ENCODE measurements at places on chromosomes 5 and 9.

- no peak for DNase-seq
Measured at GRCh38 chr5:177457852-177458681, 11.5 kb downstream of the PRR7 start.

DNA sequence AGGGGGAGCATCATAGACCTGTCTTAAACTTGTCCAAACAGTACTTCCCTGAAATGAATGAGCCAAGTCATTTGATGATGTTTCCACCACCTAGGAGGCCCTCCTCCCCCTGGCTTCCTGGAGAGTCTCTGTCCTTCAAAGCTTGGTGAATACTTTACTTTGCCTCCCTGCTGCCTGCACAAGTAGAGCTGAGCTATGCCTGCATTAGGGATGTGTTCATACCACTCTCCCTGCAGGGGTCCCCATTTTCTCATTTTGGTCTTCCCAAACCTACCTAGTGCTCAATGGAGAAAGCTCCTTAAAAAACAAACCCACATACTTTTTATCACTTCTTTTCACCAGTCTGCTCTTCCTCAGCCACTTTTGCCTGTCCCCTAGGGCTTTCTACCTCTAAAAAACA, 7.7 kb downstream of the CCNI2 start:
- no peak for DNase-seq

- DNase-seq = no peak
Measured at GRCh38 chr9:4024281-4024777, 275.5 kb downstream of the GLIS3 start.

DNA sequence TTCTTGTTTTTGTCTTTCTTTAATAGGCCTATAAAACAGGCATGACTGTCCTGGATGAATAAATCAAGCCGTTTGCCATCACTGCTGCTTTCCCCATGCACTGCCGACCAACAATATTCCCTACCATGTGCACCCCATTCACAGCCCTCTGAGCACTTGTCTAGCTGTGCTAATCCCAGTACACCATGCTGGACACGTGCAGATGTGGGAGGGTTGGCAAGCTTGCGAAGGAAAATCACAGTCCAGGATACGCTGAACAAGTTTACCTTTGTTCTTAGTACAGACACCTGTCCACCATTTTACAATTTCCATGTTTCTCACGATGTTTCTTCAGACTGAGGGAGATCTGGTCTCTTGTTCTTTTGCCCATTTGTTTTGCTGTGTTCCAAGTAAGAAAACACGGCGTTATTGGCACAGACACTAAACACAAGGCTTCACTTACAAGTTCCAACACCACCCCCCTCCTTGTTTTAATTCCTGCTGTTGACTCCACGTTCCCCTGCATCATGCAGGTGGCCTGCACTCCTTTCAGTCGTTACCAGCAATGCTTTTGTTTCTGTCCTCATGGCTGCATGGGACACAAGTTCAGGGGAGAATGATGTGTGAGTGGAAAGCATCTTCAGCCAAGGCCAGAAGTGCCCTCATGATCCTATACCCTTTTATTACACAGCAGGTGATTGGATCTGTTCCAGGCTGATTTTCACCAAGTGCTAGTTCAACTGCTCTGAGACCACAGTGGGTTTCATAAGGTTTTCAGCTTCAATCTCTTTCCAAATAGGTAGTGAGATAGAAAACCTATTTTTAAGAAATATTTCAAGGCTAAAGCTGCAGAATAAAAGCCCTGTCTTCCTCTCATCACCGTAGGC, 608.9 kb downstream of the IRX1 start:
- no peak for DNase-seq

DNA sequence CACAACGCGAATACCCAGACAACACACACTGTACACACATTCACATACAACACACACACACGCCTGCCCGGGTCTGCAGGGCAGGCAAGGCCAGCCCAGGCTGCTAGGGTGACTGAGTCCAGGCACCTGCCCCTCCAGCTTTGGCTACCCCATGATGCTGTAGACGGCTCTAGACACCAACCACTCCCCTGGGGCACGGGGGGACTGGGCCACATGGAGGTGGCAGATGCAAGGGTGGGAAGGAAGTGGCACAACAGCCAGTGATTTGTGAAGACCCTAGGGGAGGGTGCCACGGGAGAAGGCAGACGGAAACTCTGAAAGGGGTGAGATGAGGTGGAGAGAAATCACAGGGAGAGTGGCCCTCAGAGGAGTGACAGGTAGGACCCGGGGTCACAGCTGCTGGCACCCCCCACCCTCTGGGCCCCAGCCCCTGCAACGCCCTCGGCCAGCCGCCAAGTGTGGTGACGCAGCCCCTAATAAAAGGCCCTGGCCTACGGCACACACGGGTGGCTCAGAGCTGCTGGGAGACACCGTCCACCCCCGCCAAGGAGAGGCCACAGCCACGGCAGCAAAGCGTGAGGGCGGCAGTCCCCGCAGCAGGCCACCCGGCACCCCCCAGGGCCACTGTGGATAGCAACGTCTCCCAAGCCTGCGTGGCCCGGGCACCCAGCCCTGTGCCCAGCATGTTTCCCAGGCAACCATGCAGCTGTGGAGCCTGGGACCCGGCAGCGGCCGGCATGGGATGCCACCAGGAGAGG, 6.6 kb upstream of the CCDC187 start:
- no peak for DNase-seq

GRCh38 chr5:169569513-169569912, 14.1 kb upstream of the SPDL1 start:
- no peak for DNase-seq

DNA sequence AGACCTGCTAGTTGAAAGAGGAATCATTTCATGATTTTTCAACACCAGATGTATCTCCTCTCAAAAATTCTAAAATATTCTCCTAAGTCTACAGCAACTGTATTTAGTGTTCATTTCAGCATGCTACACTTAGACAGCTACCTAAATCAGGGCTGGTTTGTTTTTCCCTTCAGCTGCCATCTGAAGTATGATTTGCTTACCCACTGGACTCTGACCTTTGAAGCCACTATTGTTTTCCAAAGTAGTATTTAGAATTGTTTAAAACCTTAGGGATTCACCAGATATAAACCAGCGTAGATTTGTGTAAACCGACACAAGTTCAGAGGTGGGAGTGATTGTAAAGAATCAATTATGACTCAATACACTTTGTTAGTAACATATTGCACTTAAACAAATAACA, 193.1 kb downstream of the ADAMTS6 start:
- DNase-seq = no peak

DNA sequence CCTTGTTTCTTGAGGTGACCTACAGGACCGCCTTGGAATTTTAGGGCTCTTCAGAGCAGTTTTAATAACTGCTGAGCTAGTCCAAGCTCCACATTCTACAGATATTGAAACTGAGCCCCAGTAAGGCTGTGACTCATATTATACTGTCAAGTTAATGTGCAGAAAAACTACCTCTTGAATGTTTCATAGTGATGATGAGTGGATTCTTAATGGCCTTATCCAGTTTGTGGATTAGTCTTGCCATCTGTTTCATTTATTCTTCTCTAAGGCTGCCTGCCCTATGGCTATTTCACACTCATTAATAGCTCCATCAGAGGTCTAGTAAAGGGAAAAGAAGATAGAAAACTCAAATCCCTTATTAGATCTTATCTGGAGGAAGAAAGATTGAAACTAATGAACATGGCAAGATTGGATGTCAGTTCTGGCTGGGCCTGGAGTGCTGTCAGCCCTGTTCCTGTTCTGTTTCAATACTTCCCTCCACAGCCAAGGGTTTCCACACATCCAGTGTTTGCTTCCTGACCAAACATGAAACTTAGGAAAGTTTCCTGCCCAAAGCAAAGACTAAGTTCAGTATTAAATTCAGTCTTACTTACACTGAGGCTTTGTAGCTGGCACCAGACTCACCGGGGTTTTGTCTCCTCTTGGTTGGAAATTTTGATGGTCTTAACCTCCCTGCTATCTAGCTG, 215.6 kb upstream of the DMAC1 start:
- no peak for DNase-seq

DNA sequence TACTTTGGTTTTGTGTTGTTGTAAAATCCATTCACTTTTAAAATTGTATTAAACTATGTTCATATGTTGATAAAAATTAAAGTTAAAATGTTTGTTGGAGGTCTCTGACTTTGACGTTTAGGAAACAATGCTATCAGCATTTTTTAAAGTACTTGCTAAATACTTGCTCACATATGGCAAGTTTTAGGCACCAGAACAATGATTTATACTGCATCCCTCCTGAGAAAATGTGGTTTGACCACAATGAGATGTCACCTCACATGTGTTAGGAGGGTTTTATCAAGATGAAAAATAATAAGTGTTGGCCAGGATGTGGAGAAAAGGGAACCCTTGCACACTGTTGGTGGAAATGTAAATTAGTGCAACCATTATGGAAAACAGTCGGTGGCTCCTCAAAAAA, 180.8 kb downstream of the HSD17B3 start:
- no peak for DNase-seq

DNA sequence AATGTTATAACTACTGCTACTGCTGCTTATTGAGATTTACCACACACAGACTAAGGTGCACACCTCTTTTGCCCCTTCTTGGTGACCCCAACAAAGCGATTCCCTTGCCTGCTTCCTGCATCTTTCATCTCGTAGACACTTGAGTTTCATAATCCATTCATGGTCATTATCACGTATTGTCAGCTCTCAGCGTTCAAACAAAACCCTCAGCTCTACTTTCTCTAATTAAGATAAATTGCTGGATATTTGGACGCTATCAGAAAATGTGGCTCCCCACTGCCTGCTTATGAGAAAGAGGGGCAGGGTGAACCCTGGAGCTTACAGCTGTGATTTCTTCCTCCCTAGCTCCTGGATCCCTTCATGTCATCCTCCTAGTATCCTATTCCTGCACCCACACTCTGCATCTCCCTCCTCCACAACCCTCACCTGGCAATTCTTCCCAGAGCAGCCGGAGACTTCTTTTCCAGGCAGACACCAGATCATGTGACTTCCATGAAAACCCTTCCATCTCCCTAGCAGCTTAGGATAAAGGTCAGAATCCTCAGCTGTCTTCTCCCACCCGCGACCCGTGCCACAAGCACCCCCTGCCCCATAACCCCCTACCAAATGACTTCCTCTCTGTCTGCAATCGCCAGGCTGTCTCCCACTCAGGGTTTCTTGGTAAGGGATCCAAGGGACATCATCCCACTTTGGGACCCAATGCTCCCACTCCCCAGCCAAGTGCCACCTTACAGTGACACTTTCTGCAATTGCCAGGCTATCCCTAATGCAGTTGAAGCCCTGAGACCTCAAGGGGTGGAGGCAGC, 146.5 kb downstream of the NSG2 start:
- DNase-seq = no peak

DNA sequence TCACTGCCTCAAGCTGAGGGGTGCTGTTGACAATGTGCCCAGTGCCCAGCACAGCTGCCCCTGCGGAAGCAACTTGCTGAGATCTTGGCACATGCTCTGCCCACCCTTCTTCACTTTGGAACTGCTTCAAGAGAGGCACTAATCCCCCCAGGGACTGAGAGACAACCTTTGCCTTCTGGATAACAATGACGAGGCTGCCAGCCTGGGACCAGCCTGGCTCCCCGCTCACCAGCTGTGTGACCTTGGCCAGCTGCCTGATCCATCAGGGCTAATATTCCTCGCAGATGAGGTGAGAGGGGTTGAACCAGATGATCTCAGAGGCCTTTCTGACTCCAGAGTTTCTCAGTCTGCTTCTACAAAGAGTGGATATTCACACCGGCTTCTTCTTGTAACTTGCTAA, 81.0 kb downstream of the SHB start:
- DNase-seq = no peak

- no peak for DNase-seq
Measured at GRCh38 chr9:99259231-99259918, 37.3 kb downstream of the SEC61B start.

DNA sequence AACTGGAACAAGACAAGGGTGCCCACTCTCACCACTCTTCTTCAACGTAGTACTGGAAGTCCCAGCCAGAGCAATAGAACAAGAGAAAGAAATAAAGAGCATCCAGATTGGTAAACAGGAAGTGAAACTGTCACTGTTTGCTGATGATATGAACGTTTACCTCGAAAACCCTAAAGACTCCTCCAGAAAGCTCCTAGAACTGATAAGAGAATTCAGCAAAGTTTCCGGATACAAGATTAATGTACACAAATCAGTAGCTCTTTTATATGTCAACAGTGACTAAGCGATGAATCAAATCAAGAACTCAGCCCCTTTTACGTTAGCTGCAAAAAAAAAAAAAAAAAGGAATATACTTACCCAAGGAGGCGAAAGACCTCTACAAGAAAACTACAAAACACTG, 306.6 kb downstream of the PLK2 start:
- DNase-seq = no peak

- no peak for DNase-seq
Measured at GRCh38 chr5:175444905-175445456, 999 bp upstream of the DRD1 start.

- no peak for DNase-seq
Measured at GRCh38 chr5:153135411-153135810, 355.1 kb upstream of the GRIA1 start.

DNA sequence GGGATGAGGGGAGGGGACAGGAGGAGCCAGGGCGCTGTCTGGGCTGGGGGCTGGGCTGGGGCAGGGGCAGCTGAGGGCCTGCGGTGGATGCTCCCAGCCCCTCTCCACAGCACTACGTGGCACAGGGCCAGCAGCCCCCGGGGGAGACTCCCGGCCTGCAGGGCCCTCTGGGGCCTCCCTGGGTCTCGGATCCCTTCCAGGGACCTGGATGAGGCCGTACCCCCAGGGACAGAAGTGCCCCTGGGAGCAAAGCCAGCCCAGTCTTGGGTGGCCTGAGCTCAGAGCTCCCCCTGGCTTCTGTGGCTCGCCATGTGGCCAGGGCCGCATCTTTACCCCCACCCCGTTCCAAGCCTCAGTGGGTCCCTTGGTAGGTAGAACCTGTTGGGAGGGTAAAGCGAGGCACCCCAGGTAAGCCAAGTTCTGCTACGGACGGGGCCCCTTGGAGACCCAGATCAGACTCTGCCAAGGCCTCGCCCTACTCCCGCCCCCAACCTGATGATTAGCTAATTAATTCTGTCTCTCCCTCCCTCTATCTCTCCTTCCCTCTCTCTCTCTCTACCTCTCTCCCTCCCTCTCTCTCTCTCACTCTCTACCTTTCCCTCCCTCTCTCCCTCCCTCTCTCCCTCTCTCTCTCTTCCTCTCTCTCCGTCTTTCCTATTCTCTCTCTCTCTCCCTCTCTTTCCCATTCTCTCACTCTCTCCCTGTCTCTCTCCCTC, 24.3 kb downstream of the KCNT1 start:
- DNase-seq = no peak
